ENCODE measurements at places on chromosomes 5 and 9.

GRCh38 chr9:132823370-132824145, 54.5 kb downstream of the AK8 start:
- H3K27ac ChIP-seq, result no peak overlapping the region
- DNase-seq, result no peak
- H3K4me1 ChIP-seq, result no peaks in the 10 kb centered on the region
- H3K27me3 ChIP-seq, result no peaks in the 10 kb centered on the region

DNA sequence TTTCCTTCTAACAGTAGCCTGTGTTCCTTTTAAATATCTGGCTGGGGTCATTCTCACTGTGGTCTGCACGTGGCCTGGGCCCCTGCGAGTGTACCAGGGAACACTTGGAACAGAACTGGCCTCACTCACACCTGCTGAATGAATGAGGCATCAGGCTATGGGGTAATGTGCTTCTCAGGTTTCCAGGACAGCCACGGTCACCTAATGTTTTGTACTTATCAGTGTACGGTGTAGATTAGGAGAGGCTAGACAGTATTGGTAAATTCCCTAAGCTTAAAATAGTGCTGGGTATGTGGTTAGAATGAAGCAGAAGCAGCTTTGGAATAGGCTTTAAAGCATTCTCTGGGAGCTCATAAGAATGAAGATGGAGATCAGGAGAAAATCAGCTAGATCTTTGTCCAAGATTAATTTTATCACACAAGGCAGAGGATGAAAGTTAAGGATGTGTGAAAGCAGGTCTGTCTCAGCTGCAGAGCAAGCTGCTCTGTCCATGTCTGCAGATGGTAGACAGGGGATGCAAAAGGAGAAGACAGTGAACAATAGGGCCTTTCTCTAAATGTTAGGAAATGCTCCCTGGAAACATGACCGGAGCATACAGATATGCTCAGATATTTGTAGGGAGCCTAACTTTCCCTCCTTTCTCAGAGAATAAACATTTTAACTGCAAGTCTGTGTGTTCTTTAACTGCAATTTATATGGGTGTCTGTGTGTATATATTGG, 267.5 kb downstream of the NR3C1 start:
- no peak for DNase-seq
- no peak overlapping the region for H3K4me3 ChIP-seq
- H3K4me1 ChIP-seq, result no peaks in the 10 kb centered on the region
- H3K36me3 ChIP-seq, result no peaks in the 10 kb centered on the region
- no peaks in the 10 kb centered on the region for H3K27me3 ChIP-seq

- no peak overlapping the region for H3K4me3 ChIP-seq
- no peaks in the 10 kb centered on the region for H3K4me1 ChIP-seq
- H3K27ac ChIP-seq, result no peak overlapping the region
- peak; percentile 18 for DNase-seq
- no peaks in the 10 kb centered on the region for H3K27me3 ChIP-seq
Measured at GRCh38 chr5:125526966-125527365, 780.5 kb upstream of the ZNF608 start.

DNA sequence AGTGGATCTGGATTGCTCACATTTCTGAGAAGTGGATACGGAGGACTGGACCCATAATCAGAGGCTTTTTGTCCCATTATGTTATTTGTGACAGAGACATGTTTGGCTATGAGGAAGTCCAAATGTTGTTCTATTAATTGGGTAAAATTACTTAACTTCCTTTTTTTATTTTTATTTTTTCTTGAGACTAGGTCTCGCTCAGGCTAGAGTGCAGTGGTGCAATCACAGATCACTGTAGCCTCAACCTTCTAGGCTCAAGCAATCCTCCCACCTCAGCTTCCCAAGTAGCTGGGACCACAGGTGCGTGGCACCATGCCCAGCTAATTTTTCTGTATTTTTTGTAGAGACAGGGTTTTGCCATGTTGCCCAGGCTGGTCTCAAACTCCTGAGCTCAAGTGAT, 11.9 kb upstream of the PGGT1B start:
- no peak for DNase-seq
- no peak overlapping the region for H3K4me3 ChIP-seq
- no peaks in the 10 kb centered on the region for H3K27me3 ChIP-seq
- H3K4me1 ChIP-seq, result no peaks in the 10 kb centered on the region
- H3K36me3 ChIP-seq, result peaks cover 2% of the 10 kb centered on the region

GRCh38 chr5:40689438-40689837, 9.7 kb downstream of the PTGER4 start:
- no peak overlapping the region for H3K4me3 ChIP-seq
- peak; percentile 35 for DNase-seq
- no peak overlapping the region for H3K27ac ChIP-seq
- no peaks in the 10 kb centered on the region for H3K36me3 ChIP-seq

DNA sequence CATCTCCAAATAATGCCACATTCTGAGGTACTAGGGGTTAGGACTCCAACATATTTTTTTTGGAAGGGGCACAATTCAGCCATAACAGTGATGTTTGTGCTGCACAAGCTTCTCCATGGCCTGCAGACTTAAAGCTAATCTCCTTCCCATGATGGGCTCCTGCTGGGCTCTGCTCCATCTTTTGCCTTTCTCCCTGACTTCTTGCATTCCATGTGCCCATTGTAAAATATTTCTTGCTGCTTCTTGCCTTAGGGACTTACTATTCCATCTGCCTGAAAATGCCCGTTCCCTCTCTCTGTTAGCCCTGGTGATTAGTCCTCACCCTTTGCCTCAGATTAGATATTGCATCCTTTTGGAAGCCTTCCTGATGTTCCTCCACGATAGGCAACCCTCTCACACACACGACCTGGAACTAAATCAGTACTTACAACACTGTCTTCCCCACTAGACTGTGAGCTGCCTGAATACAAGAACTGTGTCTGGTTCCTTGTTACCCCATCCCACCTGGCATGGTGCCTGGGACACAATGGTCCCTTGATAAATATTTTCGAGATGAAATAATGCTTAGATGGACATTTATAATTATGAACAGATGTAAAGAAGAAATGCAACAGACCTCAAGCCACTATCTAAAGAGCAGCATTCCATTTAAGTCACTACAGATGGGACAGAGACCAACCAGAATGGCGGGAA, 33.5 kb downstream of the OR1J1 start:
- no peak overlapping the region for H3K27ac ChIP-seq
- no peaks in the 10 kb centered on the region for H3K36me3 ChIP-seq
- no peaks in the 10 kb centered on the region for H3K4me1 ChIP-seq

DNA sequence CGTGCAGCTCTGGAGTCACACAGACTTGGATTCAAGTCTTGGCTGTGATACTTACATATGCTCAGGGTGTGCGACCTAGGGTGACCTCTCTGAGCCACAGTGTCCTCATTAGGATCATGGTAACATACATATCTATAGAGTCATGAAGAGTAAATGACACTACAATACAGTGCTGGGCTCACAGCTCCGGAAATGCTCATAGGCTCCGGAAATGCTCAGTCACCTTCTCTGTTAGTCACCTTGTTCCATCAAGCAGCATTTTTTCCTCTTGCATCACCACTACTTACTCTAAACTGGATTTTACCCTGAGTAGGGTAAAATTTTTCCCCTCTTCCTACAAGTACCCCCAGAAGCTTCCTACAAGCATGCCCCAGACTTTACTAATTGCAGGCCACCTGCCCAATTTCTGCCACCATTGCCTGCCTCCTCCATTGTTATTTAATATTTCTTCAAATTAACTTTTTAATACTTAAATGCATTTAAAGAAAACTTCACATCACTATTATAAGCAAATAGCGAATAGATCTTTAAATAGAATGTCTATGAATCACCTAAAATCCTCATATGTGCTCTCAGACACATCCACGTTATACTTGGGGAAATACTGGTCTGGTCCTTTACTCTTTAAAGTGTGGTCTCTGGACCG, 147.6 kb upstream of the SPRY4 start:
- no peaks in the 10 kb centered on the region for H3K27me3 ChIP-seq
- no peaks in the 10 kb centered on the region for H3K36me3 ChIP-seq
- H3K4me1 ChIP-seq, result no peaks in the 10 kb centered on the region
- H3K4me3 ChIP-seq, result no peak overlapping the region
- H3K27ac ChIP-seq, result no peak overlapping the region

DNA sequence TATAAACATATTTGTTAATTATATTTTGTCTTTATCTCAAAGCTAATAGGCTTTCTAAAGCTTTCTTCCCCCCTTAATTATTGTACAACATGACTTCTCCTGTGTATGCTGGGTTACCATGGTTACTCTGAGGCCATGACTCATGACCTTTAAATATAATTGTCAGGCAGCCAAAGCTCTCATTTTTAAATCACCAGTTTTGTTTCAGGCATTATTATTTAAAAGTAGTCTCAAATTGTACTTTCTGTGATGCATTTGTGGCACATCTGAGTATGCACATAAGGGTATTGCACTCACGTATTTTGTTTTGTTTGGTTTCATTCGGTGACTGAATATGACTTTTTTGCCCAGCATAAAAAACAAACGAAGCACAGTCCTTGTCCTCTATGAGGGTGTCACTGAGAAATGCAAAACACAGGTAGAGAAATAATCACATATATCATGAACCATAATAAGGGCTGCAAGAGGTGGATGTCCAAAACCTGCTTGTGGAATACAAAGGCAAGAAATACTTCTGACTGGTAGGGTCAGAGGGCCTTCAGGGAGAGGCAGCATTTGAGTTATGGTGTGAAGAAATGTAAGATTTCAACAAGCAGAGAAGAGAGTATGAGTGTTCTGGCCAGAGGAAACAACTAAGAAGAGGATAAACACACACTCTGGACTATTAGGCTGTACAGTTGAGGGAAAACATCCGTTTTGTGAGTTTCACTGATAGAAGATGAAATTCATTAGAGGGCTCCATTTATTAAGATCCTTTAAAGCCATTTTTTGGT, 2.1 kb downstream of the CCDC192 start:
- peak overlapping the region; percentile 86 for H3K27ac ChIP-seq
- no peak for DNase-seq
- H3K36me3 ChIP-seq, result no peaks in the 10 kb centered on the region
- no peak overlapping the region for H3K4me3 ChIP-seq

DNA sequence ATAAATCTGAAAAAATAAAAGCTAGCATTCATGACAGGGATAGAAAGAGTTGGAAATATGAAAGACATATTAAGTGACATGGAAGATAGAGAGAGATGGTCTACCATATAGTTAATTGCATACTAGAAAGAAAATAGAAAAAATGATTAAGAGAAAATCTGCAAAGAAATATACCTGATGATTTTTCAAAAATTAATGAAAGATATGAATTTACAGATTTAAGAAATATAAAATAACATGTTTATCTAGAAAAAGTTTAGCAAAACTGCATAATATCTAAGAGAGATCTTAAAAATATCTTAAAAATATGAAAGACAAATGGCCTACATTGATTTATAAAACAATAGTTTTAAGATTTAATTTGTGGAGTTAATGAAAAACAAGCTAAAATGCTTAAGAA, 219.1 kb upstream of the RPS23 start:
- H3K4me1 ChIP-seq, result no peaks in the 10 kb centered on the region
- no peak overlapping the region for H3K4me3 ChIP-seq
- no peaks in the 10 kb centered on the region for H3K36me3 ChIP-seq
- H3K27ac ChIP-seq, result no peak overlapping the region
- no peaks in the 10 kb centered on the region for H3K27me3 ChIP-seq
- DNase-seq, result no peak

GRCh38 chr5:175263776-175264175, 180.2 kb downstream of the DRD1 start:
- no peaks in the 10 kb centered on the region for H3K27me3 ChIP-seq
- no peak overlapping the region for H3K4me3 ChIP-seq
- no peaks in the 10 kb centered on the region for H3K36me3 ChIP-seq
- no peak overlapping the region for H3K27ac ChIP-seq

- H3K4me3 ChIP-seq, result no peak overlapping the region
- DNase-seq, result no peak
- no peaks in the 10 kb centered on the region for H3K36me3 ChIP-seq
- H3K27me3 ChIP-seq, result no peaks in the 10 kb centered on the region
Measured at GRCh38 chr5:15073453-15073852, 201.9 kb upstream of the ANKH start.

- H3K27ac ChIP-seq, result peak overlapping the region; percentile 87
- H3K36me3 ChIP-seq, result no peaks in the 10 kb centered on the region
- no peaks in the 10 kb centered on the region for H3K4me1 ChIP-seq
- DNase-seq, result no peak
- H3K4me3 ChIP-seq, result peak overlapping the region; percentile 20
Measured at GRCh38 chr5:14440223-14440581, 141.4 kb upstream of the OTULINL start.

DNA sequence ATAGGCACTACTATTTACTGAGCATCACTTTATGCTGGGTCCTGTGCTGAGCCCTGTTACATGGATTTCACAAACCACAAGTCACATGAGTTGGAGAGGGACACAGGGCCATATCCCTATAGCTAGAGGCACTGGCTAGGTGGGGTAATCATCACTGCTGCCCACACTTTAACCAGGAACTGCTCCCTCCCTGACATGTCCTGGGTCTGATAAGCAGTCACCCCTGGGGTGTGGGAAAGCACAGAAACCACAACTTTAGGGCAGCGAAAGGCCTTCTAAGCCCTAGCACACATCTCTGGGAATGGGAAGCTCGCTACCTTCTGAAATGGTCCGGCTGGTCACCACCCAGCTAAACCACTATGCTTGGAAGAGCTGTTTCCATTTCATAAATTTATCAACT, 15.0 kb downstream of the TBC1D2 start:
- no peaks in the 10 kb centered on the region for H3K36me3 ChIP-seq
- no peak overlapping the region for H3K27ac ChIP-seq
- H3K27me3 ChIP-seq, result no peaks in the 10 kb centered on the region
- H3K4me3 ChIP-seq, result no peak overlapping the region
- DNase-seq, result no peak

- H3K27ac ChIP-seq, result peak overlapping the region; percentile 4
- no peak for DNase-seq
- no peak overlapping the region for H3K4me3 ChIP-seq
- H3K36me3 ChIP-seq, result no peaks in the 10 kb centered on the region
- H3K4me1 ChIP-seq, result no peaks in the 10 kb centered on the region
Measured at GRCh38 chr9:31541721-31542281, 842.6 kb upstream of the ACO1 start.

DNA sequence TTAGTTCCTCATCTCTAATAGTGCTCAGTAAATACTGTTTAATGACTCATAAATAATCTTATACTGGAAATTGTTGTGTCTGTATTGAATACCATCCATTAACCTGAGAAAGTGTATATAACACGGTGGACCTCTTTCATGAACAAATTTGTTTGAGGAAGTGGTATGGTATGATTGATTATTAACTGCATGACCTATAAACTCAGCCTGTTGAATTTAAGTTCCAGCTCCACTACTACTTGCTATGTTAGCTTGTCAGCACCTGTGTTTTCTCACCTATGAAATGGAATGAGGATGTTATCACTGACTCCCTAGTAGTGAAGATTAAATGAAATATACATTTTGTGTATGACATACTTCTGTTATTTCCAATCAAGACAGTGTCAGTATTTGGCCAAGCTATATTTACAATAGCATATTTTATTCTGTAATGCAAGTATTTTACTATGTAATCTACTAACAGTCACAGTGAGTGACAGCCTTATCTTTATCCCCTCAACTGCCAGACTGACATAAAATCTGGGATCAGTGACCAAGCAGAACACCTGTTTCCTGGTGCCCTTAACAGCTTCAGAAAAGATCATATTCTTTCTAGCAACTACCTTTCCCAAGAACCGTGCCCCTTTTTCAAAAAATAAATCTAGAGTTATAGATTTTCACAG, 77.3 kb upstream of the ITGA1 start:
- H3K27ac ChIP-seq, result peak overlapping the region; percentile 74
- no peak for DNase-seq
- H3K4me3 ChIP-seq, result no peak overlapping the region
- H3K4me1 ChIP-seq, result no peaks in the 10 kb centered on the region
- H3K27me3 ChIP-seq, result no peaks in the 10 kb centered on the region
- no peaks in the 10 kb centered on the region for H3K36me3 ChIP-seq

Measured in uterus (tissue), 4 donors.